ENCODE measurements at places on chromosomes 7 and 10.

GRCh38 chr10:124283215-124283948 lies 135.3 kb downstream of the OAT start:
- DNase-seq: no peak

DNA sequence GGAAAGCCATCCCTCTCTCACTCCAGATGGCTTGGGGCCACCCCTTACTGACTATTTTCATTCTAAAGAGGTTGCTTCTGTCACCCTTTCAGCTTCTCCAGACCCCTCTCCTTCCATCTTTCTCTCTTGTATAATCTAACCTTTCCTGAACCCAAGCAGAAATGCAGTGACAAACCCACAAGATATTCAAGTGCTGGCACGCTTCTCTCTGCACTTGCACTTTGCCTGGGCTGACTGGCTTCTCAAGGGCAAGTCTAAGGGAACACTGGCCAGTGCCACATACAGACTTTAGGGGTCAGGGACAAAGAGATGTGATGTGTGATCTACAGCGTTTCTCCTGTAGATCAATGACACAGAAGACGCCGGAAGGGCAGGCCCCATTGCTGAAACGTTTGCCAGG lies 150.4 kb upstream of the LANCL2 start:
- no peak for DNase-seq

- DNase-seq: no peak
These were observed 34.2 kb downstream of the SRI start for GRCh38 chr7:88185650-88186049.

DNA sequence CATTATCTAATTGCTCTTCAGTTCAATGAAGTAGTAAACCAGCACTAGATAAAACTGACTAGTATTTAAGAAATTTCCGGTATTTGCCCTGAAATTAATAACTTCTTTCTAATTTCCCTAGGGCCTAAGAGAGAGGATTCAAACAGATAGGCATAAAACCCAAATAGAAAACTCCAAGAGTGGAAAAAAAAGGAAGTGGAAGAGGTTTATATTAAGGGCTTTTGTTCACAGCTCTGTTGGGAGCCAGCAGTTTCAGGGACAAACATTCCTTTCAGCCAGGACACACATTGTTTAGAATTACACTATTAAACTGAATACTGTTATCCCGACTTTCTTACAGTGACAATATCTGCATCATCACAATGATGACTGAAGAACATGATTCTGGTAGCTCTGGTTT lies 3.6 kb downstream of the ODAD2 start:
- DNase-seq: no peak

- DNase-seq: no peak
These were observed 39.2 kb upstream of the DMTF1 start for GRCh38 chr7:87113077-87113476.

DNA sequence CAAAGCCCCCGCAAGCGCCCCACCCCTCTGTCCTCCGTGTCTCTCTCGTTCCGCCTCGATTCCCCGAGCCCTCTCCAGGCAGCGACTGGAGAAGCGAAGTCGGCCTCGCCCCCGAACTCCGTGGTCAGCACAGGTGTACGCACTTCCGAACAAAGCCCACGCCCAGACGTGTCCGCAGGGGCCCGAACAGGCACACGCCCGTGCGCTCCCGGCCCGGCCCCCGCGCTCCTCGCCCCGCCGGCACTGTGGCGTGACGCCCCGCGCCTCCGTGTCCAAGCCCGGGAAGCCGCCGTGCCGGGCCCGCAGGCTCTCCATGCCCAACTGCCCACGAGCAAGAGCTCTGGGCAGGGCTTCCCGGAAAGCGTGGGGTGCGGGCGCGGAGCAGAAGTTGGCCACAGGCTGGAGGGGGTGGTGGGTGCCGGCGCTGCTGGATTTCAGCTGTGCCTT lies 662 bp downstream of the NRCAM start:
- DNase-seq: no peak

DNA sequence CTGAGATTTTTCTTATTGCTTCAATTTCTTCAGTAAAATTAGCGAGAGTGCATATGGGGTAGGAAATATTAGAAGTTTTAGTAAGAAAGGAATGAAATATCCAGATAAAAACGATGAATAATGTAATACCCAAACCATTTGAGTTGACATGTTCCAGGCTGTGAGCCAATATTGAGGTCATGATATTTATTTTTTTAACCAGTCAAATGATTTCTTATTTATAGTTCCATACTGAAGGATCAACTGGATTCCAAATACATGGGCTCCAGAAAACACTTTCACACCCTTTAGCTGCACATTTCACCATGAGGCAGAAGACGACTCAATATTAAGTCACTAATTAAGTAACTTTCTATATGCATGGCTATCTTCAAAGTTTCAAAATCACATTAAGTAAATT lies 312.5 kb downstream of the PPP1R3A start:
- no peak for DNase-seq

- DNase-seq: no peak
These were observed 117.9 kb downstream of the NKX6-2 start for GRCh38 chr10:132668048-132668394.

DNA sequence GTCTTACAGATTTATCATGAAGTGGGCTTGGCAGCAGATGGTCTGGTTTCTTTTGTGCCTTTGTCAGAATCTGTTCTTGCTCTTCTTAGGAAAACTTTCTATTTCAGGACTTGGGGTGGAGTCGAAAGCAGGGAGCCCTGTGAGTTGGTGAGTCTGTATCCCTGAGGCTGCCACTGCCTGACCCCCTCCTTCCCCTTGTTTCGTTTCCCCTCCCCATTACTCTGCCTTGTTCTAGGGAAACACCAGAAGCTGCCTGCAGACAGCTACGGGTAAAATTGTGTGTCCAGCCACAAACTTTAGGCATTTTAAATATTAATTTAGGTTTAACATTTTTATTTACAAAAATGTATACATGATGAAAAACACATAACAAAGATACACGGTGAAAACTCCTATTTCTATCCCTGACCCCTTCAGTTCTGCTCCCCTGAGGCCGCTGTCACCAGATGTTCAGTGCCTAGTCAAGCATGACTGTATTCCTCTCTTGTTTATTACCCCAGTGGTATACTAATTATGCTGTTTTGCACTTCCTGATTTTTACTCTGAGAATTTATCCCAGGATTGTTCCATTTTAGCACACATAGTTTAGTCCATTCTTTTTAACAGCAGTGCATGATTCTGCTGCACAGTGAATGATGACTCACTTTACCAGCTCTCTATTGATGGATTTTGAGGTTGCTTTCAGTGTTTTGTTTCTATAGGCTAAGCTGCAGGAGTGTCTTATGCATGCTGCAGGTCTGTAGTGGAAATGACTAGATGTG lies 9.1 kb downstream of the TSPAN14 start:
- no peak for DNase-seq

GRCh38 chr7:143510854-143511592 lies 33.4 kb downstream of the TAS2R41 start:
- no peak for DNase-seq

GRCh38 chr7:47755248-47755647 lies 173.3 kb upstream of the TNS3 start:
- DNase-seq: no peak

GRCh38 chr10:91163869-91164474 lies 56.5 kb upstream of the PCGF5 start:
- peak; percentile 95 for DNase-seq

GRCh38 chr7:112546723-112547513 lies 66.1 kb downstream of the LSMEM1 start:
- DNase-seq: no peak

DNA sequence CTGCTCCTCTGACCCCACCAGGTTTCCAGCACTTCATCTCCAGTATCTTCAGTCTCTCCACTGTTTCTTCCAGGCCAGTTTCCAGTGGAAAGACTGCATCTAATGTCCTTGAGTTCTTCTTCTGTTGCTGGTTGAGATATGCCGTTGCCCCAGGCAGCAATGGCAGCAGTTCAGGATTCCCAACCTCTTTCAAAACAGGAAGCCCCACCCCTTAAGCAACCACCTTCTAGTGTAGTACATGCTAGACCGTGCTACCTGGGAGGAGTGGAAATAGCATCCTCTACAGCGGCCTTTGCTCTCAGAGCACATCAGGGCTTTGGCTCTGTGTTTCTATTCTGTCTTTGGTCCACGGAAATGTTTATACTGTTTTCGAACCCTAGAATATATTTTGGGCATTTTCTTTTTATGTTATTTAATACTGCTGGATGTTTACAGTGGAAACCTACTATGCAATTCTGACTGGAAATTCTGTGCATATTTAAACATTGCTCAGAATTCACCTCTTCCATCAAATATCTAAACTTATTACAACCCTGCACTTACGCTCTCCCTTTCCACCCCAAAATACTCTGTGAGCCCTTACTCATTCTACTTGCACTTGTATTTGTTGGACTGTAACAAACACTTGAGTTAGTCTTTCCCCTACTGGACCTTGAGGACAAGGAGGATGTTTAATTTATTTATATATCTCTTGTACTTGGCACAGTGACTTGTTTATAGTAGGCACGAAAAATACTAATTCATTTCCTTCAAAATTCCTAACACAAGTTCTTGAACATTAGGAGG lies 8.5 kb upstream of the BPGM start:
- no peak for DNase-seq

DNA sequence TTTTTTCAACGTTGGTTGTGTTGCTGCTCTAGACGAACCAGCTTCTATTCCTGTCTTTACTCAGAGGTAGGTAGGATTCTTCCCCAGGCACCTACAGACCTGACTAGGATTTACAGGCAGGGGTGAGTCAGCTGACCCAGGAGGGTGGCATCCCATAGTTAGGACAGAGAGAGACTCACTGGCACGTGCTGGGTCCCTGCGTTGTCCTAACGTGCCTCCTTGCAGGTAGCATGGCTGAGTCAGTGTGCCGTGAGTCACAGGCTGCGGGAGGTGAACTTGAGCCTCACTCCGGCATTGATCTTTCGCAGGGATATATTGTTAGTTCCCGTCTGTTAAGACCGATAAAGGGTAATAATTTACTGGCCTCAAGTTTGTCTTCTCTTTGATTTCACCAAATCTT lies 96.5 kb downstream of the PFKFB3 start:
- peak; percentile 78 for DNase-seq

DNA sequence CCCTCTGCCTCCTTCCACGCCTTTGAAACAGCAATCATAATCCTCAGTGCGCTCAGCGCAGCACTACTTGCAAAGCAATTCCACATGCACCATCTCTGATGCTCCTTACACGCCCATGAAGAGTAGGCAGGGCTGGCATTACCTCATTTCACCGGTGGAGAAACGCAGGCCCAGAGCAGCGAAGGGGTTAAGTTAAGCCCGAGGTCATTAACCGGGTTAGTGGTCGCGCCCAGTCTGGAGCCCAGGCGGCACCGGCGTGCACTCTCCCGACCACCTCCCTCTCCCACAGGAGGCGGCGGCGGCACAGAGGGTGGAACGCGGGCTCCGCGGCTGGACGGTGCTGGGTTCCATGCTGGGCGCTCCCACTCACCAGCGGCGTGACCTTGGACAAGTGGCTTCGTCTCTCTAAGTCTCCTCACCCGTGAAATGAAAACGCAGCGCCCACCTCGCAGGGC lies 515 bp downstream of the FASTK start:
- no peak for DNase-seq

GRCh38 chr10:80421050-80421706 lies 12.8 kb downstream of the PRXL2A start:
- no peak for DNase-seq
